Esophagus mucosa (tissue), 1 donor: ENCODE measurements at places on chromosomes 5 and 9.

DNA sequence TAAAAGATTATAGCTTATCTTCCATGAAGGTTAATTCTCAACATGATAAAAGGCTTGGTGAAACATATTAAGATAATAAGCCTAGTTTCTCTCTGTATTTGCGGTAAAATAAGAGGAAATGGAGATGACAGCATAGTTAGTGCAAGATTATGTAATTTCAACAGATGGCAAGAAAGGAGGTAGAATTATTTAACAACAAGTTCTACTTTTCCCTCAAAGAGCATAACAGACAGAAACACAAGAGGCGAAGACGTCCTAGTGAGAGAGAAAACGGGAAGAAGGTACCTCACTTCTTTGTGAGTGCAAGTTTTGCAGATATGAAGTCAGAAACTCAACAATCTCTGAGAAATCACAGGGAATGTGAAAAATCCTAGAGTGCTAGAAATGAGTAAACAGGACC is 144.8 kb upstream of the ADCY2 start:
- no peak for ATAC-seq

DNA sequence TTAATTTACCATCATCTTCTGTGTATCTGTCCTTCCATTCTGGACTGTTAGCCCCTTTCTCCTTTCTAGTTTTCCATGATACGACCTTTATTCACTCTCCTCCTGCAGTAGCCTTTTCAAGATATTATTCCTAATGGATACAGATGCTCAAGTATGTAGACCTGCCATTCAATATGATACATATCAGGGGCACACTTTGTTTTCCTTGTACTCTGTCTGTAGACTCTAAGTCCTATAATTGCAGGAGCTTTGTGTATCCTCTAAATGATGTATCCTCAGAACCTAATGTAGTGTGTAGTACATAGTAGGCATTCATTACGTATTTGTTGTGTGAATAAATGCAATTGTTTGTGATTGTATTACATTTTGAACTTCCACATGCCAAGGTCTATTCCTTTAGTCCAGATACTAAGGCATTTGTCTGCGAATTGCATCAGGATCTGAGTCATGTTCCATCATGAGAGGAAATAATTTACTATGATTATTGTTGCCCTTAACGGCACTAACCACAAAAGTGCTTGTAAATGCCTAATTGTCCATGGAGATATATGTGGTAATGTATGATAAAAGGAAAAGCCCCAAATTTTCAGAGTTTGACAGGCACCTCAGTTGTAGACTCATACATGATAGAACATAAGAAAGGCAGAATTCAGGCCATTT is 57.1 kb upstream of the IZUMO3 start:
- ATAC-seq = no peak

- ATAC-seq = no peak
Measured at GRCh38 chr5:111739416-111739815, 17.6 kb downstream of the NREP start.

GRCh38 chr5:79602889-79603288 is 9.4 kb upstream of the TENT2 start:
- no peak for ATAC-seq

GRCh38 chr9:116064970-116065369 is 88.6 kb upstream of the PAPPA start:
- no peak for ATAC-seq

GRCh38 chr9:128003966-128004604 is 23.3 kb upstream of the EEIG1 start:
- no peak for ATAC-seq

GRCh38 chr9:124352616-124353015 is 62.6 kb downstream of the PSMB7 start:
- ATAC-seq = no peak

DNA sequence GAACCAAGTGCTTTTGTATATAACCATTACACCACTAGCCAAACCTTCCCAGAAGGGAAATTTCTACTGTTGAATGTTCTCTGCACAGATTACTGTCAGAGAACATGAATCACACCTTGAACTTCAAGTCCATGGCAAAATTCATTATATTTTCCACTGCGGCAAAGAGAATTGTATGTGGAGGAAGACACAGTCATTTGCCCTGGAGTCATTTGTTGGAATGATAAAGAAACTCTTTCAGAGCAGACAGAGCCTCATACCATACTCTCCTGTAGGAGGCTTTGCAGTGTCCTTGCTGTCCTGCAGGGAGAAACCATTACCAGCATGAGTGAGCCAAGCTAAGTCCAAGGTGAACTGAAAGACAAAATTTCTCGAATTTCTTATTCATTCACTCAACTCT is 369.0 kb downstream of the ARHGEF28 start:
- ATAC-seq = peak; percentile 59

DNA sequence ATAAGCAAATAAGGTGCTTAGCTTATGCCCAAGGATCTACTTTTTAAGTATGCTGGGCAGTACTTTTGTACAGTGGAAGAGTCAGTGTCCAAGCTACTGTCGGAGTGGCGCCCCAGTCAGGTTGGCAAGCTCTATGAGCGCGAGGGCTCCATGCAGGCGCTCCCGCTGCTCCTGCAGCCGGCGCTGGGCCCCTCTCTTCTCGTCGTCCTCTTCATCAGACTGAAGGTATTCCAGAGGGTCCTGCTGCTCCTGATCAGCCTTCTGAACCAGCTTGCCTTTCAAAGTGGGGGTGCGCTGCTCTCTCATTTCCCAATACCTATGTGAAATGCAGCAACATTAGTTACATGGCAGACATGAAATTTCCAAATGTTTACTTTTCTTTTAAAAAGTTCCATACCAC is 4.6 kb upstream of the SLC35D2 start:
- no peak for ATAC-seq

- ATAC-seq = no peak
Measured at GRCh38 chr9:79054500-79054899, 517.3 kb upstream of the TLE4 start.

- ATAC-seq = no peak
Measured at GRCh38 chr5:169168280-169168679, 132.7 kb downstream of the SLIT3 start.

GRCh38 chr5:11814373-11814772 is 89.9 kb downstream of the CTNND2 start:
- ATAC-seq = no peak
